AG20443 (cell line): ENCODE measurements at places on chromosomes 13 and 19.
A peak's percentile ranks its signal among the peaks of the same experiment; 100 is the strongest.

DNA sequence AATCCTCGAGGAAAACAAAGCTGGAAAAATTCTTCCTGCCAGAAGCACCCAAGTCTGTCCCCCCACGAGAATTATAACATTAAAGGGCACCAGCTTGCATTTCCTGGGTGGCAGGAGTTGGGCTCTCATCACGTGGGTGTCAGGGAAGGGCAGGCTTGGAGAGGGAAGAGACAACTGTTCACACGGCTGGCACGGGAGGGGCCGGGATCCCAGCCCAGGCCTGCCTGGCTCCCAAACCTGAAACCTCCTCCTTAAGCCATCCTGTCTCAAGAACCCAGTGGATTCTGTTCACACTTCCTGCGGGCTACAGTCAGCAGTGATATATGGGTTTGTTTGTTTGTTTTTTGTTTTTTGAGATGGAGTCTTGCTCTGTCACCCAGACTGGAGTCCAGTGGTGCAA is 12.2 kb downstream of the GRIK5 start:
- no peak for DNase-seq

DNA sequence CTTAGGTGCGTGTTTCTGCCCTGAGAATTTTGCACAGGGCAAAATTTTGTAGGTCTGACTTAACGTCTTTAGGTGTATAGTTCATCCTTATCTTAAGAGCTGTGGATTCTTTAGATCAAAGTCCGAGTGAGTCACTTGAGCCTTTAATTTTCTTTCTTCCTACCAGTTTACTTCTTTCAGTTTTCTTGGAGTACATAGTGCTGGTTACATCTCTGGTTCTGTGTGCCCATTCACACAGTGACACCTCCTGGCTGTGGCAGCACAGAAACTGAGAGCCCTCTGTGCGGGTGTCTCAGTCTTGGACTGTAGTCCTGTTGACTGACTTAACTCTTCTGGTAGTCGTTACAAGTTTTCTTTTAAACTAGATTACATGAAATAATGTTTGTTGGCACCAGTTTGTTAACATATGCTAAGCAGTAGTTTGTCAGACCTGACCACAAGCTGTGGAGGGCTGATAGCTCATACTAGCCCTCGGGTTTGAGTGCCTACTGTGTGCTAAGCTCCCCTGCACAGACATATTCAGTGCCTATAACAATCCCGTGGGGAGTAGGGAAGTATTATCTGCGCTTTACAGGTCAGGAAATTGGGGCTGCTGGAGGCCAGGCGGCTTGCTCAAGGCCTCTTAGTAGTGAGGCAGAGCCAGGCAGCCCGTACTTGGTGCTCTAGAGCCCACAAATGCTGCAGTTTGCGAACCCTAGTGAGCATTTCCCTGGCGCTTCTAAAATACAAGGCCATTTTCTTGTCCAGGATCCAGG is 1.6 kb downstream of the GATAD2A start:
- no peak for DNase-seq

GRCh38 chr19:49862391-49863253 is 4.8 kb downstream of the PNKP start:
- DNase-seq, result no peak

GRCh38 chr19:7676376-7676775 is 514 bp upstream of the MCEMP1 start:
- DNase-seq, result no peak

- DNase-seq, result no peak
Measured at GRCh38 chr13:27269114-27269665, 1.4 kb upstream of the RASL11A start.

DNA sequence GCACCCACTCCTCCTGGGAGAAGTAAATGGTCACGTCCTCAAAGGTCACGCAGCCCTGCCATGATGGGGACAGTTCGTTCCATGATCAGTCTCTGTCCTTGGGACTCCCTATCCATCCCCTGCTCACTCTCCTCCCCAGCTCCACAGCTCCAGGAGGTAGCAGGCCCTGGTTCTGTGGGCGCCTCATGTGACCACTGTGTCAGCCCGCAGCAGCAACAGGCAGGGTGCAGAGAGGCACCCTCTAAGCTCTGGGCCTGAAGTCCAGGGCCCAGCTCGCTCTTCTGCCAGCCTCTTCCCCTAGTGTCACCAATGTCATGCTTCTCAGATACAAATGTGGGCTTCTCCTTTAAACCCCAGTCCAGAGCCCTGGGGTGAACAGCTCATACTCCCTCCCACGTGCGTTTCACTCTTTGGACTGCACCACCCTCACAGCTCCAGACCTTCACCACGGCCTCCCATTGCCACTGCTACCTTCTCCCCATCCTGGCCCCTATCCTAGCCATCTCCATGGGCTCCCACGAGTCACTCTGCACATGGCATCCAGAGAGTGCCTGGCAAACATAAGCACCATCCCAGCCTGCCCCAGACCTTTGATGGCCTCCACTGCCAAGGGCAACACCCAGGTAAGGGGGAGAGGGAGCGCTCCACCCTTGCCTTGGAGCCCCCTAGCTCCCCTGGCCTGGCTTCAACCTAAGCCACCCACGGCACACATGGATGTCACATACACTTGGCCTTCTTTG is 2.9 kb downstream of the ZNF792 start:
- DNase-seq, result no peak

DNA sequence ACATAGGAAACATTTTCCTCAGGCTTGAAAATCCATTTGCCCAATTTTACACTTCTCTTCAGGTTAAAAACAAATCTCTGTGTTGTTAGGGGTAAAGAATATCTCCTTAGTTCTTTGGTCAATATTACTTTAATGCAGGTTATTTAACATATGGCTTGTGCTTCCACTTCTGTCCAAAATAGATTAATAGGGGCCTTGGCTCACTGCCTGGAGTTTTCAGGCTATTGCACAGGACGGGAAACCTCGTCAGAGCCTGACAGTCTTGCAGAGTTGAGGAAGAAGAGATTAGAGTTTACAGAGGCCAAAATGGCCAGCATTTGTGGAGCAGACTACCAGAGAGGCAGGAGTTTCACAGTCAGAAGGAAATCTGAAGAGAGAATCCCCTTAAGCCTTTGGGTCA is 863.9 kb upstream of the GPC6 start:
- no peak for DNase-seq

- DNase-seq, result no peak
Measured at GRCh38 chr19:38291855-38292254, 12.2 kb upstream of the C19orf33 start.

- no peak for DNase-seq
Measured at GRCh38 chr13:93727211-93728141, 500.9 kb downstream of the GPC6 start.

DNA sequence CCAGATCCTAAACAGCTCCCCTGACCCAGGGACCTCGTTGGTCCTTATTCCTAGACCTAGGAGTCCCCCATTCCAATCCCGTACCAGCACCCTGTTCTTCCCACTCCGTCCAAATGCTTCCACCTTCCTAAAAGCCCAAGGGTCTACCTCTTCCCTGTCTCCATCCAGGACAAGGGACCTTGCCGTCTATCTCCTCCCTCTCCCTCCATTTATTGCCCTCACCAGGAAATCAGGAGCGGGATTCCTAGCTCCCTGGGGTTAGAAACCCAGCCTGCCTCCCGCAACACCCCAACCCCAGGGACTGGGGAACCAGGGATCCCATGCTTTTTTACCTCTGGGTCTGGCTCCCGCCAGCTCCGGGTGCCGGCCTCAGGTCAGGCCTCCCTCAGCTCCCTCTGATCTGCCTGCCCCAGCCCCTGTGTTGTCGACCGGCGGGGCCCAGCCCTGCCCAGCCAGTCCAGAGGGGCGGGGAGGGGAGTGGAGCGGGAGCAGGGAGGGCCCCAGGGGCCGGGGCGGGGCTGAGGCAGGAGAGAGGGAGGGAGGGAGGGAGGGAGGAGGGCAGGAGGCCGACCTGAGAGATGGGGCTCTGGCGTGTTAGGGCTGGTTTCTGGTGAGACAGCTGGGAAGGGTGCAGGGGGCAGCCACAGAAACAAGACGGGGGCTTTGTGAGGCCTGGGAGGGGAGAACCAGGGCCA is at the start of gene B3GNT8:
Gene B3GNT8 (minus strand): TSS at position 423 of the 695 bp plus-strand sequence. CDS start 596 bp downstream, outside the sequence.
- DNase-seq, result peak; percentile 95

DNA sequence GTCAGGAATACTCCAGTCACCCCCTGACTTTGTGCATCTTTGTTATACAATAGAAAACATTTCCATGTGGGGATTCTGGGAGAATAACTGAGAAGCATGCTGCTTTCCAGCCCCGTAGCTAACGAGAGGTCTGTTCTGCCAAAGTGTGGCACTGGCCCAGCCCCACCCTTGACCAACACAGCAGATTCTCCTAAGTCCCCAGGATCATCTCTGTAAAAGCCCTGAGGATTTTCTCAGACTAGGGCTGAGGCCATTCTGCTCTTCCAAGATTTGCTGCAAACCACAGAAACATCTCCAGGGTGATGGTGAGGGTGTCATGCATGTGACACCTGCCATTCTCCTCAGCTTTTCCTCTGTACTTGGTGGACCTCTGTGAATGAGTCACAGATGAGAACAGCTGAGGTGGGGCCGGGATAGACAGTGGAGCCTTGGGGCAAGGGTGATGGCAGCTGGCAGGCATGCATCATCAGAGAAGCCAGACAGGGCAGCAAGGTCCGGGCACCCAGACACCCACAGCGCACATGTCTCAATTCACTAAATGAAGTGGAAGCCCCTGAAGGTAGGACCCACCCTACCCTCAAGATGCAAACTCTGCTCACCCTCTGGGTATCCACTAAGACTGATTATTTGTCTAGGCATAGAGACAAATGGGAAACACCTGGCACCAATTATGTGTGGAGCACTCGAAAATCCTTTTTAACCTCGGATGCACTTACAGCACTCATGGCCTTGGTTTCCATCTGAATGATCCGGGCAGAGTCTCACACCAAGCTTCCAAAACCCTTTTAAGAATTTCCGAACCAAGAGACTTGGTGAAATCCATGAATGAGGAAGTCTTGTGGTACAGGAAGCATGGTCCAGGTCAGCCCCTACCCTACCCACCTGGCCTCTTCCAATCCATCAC is 20.1 kb upstream of the DOCK9 start:
- peak; percentile 35 for DNase-seq

DNA sequence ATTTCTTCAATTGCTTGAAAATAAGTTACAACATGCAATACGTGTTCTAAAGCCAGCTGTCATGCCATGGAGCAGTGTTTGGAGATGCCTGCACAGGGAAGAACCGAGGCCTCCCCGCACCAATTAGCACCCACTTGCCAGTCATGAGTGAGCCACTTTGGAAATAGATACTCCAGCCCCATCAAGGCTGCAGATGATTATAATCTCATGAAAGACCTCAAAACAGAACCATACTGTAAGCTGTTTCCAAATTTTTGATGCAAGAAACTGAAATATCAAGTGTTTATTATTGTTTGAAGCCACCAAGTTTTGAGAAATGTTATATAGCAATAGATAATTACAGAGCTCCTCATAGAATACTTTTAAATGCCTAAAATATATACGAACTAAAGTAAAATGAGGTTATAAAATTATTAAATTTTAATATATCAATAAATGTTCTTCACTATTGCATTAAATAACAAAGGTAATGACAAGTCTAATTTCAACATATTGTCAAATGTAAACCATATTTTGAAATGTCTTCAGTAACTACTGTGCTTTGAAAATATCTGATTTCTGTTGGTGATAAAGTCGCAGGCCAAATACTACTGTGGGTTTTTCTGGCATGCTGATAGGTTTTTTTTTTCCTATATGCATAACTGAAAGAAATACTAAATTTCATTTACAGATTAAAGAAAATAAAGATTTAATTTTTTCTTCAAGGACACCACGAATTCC is 43.0 kb downstream of the DIAPH3 start:
- DNase-seq, result no peak

GRCh38 chr19:45117167-45117594 is 24.2 kb downstream of the PPP1R37 start:
- no peak for DNase-seq

DNA sequence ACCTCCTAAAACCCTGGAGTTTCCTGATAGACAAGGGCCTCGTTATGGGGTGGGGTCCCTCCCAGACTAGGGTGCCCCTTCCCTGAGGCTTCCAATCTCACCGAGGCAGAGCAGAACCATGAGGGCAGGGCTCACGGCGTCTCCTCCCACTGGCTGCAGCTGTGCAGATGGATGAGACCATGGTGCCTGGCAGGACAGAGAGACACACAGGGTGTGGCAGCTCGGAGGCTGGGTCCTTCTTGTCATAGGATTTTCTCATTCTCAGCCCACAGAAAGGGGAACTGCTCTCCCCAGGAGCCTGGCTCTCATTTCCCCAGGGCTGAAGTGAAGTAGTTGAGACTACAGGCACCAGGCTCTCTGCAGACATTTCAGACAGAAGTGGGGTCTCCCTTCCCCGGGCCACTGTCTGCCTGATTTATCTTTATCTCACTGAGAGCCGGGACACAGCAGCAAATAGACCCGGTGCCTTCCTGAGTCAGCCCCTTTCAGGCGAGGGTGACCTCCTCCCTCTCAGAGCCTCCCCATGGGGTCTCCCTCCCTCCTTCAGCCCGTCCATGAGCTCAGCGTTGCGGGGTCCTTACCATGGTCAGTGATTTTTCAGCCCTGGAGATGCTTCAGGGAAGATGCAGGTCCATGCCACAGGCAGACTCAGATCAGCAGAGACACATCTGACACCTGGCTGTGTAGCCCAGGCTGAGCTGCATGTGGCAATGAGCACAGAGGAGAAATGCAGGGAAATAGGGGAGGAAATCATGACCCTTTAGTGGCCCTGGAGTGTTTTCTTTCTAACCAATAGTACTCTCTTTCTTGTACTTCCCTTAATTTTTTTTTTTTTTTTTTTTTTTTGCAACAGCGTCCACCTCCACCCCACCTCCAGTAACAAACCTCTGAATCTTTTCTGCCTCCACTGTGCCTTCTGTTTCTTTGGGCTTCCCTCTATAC is at the start of gene LILRA5:
Gene LILRA5 (minus strand): TSS at position 731 of the 942 bp plus-strand sequence. CDS start 147 bp downstream, at position 584.
- DNase-seq, result no peak

GRCh38 chr19:13082192-13083007 is 20.3 kb downstream of the LYL1 start:
- peak; percentile 49 for DNase-seq

- no peak for DNase-seq
Measured at GRCh38 chr19:296476-297225, 5.4 kb upstream of the PLPP2 start.

DNA sequence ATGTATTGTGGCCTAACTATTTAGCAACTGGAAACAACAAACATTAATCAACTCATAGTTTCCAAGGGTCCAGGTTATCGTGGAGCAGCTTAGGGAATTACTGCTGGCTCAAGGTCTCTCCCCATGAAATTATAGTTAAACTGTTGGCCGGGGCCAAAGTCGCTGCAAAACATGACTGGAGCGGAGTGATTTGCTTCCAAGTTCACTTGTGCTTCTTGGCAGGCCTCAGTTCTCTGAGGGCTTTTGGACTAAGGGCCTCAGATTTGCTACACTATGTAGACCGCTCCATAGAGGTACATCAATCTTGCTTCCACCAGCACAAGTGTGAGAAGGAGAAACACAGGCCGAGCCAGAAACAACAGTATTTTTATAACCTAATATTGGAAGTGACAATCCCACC is 9.4 kb upstream of the KBTBD7 start:
- no peak for DNase-seq
